ENCODE measurements at places on chromosomes 13 and 19.

DNA sequence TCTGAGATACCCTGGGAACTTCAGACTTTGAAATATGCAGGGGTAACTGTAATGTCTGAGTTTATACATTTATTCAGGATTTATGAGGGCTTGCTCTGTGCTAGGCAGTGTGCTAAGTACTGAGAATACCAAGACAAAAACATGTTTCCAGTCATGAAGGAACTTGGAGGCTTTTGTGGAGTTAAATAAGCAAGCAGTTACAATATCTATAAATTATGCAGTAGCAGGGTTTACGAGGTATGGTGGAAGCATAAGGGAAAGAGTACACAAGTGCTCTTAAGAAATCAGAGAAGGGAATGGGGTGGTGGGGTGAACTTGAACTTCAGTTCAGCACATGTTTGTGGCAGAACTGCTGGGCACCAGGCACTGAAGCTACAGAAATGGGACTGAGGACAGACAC lies 28.0 kb downstream of the MAB21L1 start:
- DNase-seq: no peak

GRCh38 chr13:52746141-52746540 lies 6.5 kb upstream of the CNMD start:
- no peak for DNase-seq

GRCh38 chr13:42495751-42496150 lies 78.2 kb upstream of the TNFSF11 start:
- no peak for DNase-seq

DNA sequence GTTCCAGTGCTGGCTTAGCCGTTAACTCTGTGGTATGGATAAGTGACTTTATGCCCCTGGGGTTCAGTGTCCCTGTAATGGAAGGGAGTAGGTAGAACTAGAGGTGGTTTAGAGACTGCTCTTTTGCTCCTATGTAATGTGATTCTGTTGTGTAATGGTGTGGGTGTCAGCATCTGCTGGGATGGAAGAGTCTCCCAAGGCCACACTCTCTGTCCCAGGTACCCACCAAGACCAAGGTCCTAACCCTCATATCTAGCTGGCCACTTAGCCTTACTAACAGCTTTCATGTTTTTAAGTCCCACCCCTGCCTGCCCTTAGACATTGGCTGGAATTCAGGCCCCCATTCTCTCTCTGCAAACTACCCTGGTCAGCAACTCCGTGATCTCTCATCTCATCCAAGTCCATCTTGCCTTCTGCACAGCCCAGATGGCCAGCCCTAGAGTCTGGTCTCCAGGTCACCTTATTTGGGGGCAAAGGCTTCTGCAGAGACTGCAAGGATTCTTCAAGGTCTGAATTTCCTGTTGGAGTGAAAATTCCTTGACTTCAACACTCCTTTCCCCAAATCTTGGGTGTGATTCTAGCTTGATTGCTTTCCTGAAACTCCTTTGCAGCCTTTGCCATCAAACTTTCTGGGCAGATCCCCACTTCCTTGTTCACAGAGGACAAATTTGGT lies 48.4 kb downstream of the SERP2 start:
- DNase-seq: no peak

GRCh38 chr19:3443840-3444694 lies 36.3 kb downstream of the SMIM24 start:
- DNase-seq: peak; percentile 80

- no peak for DNase-seq
Measured at GRCh38 chr13:58667096-58667495, 1035.6 kb downstream of the PCDH17 start.

- peak; percentile 36 for DNase-seq
Measured at GRCh38 chr13:75102001-75102716, 379.8 kb downstream of the TBC1D4 start.

GRCh38 chr19:35756377-35757230 lies at the start of gene HSPB6:
HSPB6 (minus strand) TSS chr19:35757029; CDS start chr19:35757008, 21 bp downstream.
- DNase-seq: peak; percentile 70

GRCh38 chr13:80717776-80718175 lies 376.9 kb upstream of the SPRY2 start:
- DNase-seq: no peak

Measured in GM23338 (cell line).